ENCODE measurements at places on chromosomes 1 and 21.

DNA sequence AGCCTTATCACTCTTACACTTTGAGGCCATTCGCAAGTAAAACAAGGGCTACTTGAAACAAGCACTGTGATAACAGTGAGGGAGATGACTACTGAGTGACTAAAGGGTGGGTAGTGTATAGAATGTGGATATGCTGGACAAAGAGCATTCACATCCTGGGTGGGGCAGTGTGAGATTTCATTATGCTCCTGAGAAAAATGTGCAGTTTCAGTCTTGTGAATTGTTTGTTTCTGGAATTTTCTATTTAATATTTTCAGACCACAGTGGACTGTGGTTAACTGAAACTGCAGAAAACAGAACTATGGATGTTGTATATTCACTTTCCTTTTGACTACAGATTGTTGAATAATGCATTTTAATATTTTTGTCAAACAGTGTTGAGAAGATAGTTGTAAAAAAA lies 25.1 kb upstream of the B3GALT2 start:
- no peak for DNase-seq

- no peak for DNase-seq
Observed at GRCh38 chr1:33348194-33348593, 27.3 kb upstream of the A3GALT2 start.

DNA sequence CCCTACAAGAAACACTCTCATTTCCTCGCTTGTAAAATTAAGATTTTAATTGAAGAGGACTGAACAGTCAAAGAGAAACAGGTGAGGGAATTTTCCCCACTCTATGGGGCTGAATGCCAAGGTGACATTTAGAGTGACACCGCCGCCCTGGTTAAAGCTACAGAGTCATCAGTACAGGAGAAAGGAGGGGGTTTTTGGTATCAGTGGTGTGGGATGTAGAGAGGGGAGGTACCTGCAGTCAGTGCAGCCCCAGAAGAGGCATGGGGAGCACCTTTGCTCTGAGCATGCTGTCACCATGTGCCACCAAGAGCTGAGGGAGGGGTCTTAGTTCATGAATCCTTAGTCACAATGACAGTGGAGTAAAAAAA lies 2.8 kb downstream of the DIRAS3 start:
- no peak for DNase-seq

- DNase-seq = no peak
Observed at GRCh38 chr1:28370239-28371009, 884 bp downstream of the PHACTR4 start.

GRCh38 chr21:27306206-27306605 lies 339.3 kb upstream of the ADAMTS5 start:
- DNase-seq = no peak

DNA sequence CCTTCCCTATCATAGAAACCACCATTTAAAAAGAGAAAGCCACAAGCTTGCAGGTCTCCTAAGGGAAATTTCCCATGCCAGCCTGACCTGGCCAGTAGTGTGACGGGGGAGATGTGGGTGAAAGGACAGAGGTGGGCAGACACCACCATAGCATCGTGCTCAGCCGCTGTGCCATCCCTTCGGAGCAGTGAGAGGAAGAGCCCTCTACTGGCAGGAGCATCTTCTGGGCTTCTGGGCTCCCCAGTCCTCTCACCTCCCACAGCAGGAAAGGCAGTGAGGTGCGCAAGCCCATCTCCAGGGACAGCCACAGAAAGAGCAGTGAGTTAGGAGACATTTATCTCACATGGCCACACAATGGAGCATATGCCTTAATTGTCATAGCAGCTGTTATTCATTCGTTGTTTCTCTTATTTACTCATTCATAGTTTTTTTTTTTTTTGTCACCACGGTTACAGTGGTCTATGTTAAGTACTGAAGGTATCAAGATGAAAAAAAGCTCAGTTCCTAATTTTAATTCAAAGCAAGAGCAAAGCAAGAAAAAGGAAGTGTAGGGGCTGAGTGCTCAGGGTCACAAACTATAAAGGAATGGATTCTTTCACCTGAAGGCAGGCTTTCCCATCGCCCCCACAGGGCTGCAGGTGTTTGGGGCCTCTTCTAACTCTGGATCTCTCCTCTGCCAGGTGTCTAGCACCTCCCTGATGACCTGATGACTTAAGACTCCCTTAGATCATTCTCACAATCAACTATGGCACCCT lies 48.8 kb upstream of the CAMK1G start:
- DNase-seq = no peak

- no peak for DNase-seq
Observed at GRCh38 chr1:29883986-29884385, 647.7 kb downstream of the PTPRU start.

DNA sequence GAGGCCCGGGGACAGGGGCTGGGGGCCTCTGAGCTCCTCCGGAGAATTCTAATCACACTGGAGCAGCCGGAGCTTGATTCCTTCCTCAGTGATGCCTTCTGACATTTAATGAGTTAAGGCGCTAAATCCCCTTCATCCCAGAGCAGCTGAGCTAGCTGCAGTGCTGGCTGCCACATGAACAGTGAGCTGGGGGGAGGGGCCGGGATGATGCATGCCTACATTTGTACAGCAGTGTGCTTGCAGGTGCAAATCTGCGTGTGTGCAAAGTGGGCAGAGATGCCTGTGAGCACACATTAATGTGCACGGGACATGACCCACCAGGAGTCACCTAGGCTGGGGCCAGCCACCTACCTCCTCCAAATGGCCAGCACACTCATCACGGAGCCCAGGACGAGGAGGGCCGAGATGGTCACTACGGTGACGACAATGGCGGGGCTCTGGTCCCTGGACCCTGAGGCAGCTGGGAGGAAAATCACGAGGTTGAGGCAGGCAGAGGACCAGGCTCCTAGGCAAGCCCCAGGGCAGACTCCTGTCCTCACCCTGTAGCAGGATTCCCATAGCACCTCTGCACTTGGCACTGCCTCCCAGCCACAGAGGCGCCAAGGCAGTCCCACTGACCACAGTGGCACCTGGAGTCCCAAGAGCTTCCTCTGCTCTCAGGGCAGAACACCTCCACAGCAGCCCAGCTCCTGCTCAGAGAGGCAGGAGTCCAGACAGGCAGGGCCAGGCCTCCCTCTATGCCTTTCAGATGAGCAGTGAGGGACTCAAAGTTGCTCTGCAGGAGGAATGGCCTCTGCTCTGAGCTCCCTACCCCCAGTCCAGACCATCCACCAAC lies 34.7 kb downstream of the CDCA8 start:
- no peak for DNase-seq

DNA sequence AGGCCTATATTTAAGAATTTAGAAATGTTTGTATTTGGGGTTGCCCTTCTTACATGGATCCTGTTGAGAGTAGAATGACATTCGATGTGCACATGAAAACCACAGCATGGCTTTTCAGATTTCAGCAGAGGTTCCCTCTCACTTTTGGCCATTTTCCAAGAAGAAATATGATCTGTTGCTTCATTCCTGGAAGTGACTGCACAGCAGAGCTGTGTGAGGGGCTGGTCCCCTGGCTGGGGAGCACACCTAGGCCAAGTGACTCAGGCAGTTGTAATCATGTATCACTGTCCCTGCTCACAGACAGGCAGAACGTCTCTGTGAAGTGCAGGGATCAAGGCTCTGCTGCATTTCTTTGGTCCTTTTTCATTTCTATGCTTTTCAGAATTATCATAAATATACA lies 32.3 kb downstream of the AGT start:
- DNase-seq = no peak

DNA sequence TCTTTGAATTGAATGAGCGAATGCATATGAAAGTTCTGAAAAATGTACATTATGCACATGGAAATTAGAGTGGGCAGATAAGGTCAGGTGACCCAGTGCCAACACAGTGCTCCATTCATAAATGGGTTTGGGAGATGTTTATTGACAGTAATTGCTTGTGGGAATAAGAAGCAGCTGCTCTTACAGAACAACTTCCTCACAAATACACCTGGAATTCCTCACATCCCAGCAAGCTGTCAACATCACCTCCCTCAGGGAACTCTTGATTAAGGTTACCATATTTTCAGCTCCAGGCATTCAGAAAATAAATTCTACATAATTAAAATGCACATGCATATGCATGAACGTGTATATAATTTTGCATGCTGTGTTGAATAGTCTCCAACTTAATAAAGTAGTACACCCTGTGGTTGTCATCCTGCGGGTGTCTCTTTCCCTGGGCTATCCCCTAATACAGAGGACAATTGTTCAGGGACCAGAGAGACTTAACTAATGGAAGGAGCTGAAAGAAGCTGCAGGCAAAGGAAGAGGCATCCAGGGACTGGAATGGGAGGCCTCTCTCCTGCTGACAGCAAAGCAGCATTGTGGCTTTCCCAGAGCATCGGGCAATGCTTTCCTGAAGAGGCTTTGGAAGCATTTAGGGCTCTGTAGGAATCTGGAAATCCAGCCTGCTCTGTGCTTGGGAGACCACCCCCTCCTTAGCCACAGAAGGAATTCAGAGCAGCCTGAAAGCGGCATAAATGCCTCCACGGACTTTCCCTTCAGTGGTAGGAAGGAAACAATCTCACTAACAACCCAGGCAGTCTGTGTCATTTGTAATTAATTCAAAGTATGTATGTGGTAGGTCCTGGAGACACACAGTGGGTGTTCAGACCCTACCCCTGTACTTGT lies 55.2 kb upstream of the GNG12 start:
- DNase-seq = no peak

- DNase-seq = no peak
Observed at GRCh38 chr1:168127503-168127902, 9.2 kb downstream of the GPR161 start.

GRCh38 chr1:209789245-209789644 lies 4.9 kb upstream of the C1orf74 start:
- no peak for DNase-seq

DNA sequence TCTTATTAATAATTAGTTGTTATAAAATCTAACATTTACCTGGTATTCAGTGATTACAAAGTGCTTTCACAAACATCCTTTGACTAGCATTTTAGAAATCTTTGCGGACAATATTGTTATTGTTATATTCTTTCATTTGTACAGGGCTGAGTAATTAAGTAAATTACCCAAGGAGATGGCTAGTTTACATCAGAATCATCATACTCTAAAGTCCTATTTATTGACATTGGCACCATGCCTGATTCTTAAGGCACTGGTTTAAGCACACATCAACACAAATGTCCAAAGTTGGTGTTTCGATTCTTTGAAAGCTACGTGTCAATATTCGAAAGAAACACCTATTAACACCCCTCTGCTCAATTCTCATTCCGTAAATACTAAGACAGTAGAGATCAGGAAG lies 424.6 kb upstream of the CHRM3 start:
- no peak for DNase-seq

- no peak for DNase-seq
Observed at GRCh38 chr1:32521165-32521564, 18.1 kb upstream of the ZBTB8A start.

- DNase-seq = no peak
Observed at GRCh38 chr1:11428789-11429188, 50.2 kb upstream of the DISP3 start.

- DNase-seq = no peak
Observed at GRCh38 chr1:60169206-60169605, 95.6 kb upstream of the C1orf87 start.

- no peak for DNase-seq
Observed at GRCh38 chr1:200624679-200625335, 4.3 kb upstream of the KIF14 start.

- DNase-seq = no peak
Observed at GRCh38 chr1:196372896-196373536, 235.2 kb downstream of the KCNT2 start.

GRCh38 chr1:170239445-170239844 lies 93.7 kb downstream of the NTMT2 start:
- DNase-seq = no peak

GRCh38 chr1:54777011-54777410 lies 12.7 kb upstream of the PARS2 start:
- DNase-seq = no peak

GRCh38 chr1:218402786-218403120 lies 57.6 kb downstream of the TGFB2 start:
- no peak for DNase-seq

GRCh38 chr1:99970713-99971255 lies 988 bp downstream of the SLC35A3 start:
- no peak for DNase-seq

- no peak for DNase-seq
Observed at GRCh38 chr1:210686841-210687240, 358.1 kb downstream of the HHAT start.

DNA sequence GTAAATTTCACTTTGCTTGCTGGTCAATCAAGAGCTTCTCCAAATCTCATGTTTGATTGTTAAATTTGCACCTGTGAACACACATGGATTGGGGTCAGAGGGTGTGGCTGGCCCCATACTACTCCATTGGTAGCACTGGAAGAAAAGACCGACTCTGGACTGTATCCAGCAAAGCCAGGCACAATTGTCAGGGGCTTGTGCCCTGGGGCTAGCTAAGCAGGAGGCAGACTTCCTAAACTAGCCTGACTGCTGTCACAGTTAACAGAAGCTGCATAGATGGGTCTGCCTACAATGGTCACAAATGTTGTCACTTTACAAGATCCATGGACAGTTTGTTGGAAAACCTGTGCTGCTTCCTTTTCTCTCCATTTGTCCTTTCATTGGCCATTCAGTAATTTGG lies 421.0 kb downstream of the DSCAM start:
- no peak for DNase-seq
